CD4-positive, alpha-beta T cell treated with Interferon gamma for 1 hour (primary cell): ENCODE measurements at places on chromosomes 5 and 9.
A peak's percentile ranks its signal among the peaks of the same experiment; 100 is the strongest.

DNA sequence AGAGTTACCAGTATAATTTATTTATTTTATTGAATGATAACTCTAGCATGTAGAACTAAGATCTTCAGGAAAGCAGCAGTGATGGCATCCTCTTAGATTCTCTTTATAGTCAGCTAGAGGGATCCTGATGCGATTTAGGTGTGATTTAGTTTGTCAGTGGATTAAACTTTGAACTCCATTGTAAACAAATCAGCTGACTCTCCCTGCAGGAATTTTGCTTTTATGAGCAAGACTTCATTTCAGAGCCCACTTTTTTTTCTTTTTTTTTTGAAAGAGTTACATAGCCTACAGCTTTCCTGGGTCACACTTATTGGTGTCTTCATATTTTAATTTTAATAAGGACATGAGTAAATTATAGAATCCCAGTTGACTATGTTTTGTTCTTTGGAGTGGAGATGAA lies 93.8 kb upstream of the SEMA6A start:
- no peak for DNase-seq

DNA sequence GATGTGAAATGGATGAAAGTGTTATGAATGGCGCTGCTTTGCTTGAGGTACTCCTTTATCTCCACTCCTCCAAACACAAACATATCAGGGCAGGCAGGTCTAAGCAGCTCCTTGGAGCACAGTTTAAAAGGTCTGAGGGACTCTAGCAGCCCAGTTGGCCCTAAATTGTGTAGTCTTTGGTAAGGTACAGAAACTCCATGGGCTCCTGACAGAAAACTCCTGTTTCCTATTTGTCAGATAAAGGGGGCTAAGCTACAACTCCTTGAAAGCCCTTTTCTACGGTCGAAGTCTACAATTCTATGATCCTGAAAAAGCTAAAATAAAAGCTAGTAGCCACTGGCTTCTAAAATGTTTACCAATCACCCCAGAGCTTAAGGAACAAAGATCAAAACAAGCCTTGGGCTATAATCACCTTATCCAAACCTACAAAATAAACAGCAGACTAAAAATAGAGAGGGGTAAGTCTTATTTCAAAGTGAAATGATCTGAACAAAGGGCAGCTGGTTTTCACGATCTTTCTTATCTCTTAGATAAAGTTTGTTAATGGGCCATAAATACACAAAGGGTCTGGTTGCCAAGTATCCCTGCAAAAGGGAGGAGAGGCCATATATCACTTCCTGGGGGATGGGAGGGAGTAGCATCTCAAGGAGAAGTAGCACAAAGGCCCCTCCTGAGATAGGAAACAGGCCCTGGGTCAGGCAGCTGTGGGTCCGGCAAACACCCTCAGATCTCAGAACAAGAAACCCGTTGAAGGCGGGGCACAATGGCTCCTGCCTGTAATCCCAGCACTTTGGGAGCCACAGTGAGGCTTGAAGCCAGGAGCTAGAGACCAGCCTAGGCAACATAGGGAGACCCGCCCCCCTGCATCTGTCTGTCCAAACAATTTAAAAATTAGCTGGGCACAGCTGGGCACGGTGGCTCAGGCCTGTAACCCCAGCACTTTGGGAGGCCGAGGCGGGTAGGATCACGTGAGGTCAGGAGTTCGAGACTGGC lies 28.3 kb upstream of the DENND4C start:
- no peak for DNase-seq

DNA sequence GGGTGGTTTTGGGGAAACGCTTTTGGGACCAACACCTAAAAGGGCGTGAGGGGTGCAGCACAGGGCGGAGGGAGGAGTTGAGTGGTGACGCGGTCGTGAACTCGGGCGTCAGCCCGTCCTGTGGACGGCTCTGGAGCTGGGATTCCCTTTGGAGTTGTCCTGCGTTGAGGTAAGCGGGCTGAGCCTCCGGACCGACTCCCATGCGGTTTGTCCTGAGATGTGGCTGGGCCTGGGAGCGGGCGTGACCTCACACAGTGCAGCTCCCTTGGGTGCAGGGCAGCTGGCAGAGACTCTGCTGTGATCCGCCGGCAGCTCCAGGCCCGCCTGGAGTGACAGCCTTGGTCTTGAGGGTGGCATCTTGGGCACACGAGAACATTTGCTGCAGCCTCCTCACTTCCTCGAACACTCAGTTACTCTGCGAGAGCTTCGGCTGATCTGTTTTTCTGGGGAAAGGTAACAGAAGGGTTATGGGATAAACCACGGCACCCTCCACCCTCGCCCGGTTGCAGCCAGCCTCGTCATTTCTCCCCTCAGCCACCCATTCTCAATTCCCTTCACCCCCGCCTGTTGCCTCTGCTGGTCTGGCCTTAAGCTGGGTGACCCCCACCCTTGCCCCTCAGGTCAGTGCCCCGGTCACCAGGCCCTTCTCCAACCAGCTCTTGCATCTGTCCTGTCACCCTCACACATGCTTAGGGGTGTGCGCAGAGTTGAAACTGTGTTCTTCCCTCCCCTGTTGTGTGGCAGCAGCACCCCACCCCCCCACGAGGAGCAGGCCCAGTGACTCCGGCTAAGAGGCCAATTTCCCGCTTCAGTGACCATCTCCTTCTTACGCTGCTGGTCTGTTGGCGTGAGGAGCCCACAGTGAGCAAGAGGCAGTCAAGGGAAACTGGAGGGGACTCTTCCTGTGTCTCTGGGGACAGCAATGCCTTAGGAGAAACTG lies 94.2 kb upstream of the COL5A1 start:
- no peak for DNase-seq

- no peak for DNase-seq
These were observed 69.7 kb downstream of the GRAMD2B start for GRCh38 chr5:126492939-126493338.

DNA sequence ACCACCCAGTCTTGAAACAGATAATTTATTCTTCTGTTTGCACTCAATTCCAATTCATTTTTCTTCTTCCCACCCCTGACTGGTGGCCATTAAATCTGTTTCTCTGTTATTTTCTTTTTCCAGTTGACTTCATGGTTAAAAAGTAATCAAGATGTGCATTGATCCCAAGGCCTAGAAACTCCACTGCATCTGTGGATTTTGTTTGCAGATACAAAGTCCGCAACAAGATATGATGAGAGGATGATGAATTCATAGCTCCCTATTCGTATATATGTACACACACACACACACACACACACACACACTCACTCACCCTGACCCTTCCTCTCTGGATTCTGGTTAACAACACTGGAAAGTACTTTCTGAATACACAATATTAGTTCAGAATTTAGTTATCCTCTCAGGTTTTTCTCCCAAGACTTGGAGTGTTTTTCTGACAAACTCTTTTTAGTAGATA lies 52.4 kb downstream of the CD180 start:
- DNase-seq, result no peak

- no peak for DNase-seq
These were observed 18.3 kb upstream of the IL9 start for GRCh38 chr5:135913713-135914626.

GRCh38 chr9:121589986-121590385 lies 61.4 kb upstream of the DAB2IP start:
- DNase-seq, result no peak

DNA sequence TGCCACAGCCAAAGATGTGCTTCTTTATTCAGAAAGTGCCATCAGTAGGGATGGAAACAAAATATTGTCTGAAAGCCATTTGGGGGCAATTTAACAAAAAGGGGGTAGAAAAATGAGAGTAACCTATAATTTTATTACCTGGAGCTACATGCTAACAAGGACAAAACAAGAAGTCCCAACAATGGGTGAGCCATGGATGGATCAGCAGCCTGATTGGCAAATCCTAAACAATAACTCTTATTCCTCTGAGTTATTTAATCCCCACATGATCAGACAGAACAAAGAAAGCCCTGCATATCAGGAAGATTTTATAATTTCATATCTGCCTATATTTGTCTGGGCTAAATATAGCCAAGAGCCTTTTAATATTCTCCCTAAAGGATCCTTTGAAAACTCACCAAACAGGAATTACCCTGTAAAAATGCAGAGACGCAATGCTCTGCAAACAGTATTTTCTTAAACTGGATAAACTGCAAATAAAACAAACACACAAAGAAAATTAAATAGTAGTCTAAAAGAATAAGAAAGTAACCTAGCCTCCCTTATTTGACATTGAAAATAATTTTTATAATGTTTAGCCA lies 483.4 kb downstream of the ZNF608 start:
- DNase-seq, result no peak

DNA sequence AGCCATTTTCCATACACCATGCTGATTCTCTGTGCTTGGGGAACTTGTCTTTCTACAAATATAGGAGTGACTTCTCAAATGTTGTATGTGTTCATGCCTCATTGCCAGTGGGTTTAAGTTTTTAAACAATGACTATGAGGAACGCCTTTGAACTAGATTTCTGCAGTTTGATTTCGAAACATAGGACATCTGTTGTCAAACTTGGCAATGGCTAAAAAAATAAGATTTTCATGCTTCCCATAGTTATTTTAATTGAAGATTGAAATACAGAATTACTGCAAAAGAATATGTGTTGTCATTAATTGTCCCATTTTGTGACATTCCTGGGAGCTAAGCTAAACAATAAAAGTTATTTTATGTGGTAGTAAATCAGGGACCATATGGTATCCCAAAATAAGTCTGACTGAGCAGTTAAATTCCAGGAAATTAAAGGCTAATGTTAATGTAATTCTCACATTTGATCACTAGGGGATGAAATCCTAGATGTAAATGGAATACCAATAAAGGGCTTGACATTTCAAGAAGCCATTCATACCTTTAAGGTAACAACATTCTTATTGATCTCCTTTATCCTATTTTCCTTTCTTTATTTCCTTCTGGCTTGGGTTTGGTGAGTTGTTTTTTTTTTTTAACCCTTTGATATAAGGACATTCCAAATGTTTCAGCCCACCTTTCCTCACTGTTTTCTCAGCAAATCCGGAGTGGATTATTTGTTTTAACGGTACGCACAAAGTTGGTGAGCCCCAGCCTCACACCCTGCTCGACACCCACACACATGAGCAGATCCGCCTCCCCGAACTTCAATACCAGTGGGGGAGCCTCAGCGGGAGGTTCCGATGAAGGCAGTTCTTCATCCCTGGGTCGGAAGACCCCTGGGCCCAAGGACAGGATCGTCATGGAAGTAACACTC lies 116.7 kb downstream of the GOLPH3 start:
- DNase-seq, result no peak

GRCh38 chr5:158499075-158499891 lies 600.4 kb downstream of the EBF1 start:
- no peak for DNase-seq

DNA sequence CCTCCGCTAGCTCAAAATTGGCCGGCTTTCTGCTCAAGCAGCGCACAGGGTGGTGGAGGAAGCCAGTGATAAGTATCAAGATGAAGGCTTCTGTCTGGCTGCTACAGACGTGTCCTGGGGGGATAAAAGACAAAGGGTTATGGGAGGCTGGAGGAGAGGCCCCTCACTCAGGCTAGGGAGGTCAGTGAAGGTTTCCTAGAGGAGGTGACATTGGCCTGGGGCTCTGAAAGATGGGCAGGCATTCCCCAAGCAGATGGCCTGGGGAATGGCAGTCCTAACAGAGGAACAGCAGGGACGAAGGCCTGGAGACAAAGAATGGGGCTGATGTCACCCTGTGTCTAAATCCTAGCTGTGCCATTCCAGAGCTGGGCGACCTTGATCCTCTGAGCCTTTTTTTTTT lies 32.3 kb downstream of the OLFML2A start:
- no peak for DNase-seq

DNA sequence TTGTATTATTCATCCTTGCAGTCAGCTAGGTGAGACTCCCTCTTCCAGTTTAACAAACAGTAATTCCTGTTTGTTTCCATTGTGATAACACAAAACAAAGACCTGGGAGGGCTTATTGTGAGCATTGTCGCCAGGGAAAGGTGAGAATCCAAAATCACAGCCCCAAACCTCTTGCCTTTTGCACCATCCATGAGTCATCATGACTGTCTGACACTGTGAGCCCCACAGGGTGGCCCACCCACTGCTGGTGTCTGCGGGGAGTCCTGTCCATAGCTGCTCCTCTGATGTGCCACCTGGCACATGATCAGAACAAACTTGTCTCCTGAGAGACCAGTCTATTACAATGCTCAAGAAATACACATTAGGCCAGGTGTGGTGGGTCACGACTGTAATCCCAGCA lies 33.7 kb upstream of the S1PR3 start:
- no peak for DNase-seq

DNA sequence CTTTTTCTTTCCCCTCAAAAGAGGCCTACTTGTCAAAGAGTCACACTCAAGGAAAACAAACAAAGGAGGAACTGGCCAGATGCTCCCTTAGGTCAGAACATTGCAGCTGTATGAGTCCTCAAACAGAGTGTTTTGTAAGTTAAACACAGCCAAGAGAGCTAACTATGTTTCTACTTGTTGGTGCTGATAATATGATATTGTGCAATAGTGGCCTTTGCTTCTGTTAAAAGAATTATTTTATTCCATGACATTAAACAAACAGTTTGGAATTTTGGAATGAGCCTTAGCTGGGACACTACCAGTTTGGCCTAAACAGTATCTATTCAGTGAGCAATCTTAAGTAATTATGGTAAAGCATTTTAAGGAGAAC lies 56.0 kb upstream of the TPD52L3 start:
- DNase-seq, result no peak

DNA sequence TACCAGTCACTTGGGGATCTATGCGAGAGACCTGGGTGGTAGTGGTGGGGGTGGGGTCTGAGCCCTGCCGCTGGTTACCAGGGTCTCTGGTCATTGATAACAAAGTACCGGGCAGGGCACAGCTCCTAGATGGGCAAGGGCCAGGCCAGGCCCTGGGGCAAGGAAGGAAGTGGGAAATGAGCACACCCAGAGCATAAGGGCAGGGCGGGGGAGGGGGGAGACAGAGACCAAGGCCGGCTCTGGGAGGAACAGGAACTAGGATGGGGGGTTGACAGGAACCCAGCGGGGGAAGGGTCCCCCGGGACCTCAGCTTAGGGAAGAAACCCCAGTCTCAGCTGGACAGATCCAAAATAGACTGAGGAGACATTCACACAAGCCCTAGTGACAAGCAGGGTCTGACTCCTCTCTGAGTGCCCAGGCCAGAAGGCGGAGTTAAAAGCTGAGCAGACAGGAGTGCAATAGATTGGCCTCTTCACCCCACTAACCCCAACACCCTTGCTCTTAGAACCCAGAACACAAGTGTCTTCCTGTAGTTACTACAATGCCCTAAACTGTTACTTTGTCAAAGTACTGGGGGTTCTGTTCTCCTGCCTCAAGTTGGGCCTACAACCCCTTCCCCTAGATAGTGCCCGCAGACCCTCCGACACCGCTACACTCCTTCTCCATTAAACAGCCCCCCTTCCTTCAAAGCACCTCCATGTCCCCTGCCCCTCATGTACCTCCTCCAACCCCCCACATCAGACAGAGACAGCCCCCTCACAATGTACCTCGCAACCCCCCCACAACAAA lies 628 bp downstream of the ATOSB start:
- DNase-seq, result peak; percentile 51

DNA sequence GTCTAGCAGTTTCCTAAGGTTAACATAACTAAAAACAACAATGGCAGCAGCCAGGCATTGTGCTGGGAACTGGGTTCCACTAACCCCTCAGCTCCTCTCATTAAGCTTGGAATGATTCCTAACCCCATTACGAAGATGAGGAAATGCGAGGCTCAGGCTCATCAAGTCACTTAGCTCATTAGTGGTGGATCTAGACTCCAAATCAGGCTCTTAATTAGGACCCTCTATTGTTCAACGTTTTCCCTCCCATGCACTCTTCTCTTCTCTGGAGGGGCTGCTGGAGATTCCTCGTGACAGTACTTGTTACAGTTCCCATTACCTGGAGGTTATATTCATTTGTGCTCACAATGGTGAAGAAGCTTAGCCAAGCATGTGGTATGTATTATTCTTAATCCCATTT lies 6.5 kb downstream of the TAS2R1 start:
- no peak for DNase-seq
